ENCODE measurements at places on chromosomes 1 and 21.
A peak's percentile ranks its signal among the peaks of the same experiment; 100 is the strongest.

DNA sequence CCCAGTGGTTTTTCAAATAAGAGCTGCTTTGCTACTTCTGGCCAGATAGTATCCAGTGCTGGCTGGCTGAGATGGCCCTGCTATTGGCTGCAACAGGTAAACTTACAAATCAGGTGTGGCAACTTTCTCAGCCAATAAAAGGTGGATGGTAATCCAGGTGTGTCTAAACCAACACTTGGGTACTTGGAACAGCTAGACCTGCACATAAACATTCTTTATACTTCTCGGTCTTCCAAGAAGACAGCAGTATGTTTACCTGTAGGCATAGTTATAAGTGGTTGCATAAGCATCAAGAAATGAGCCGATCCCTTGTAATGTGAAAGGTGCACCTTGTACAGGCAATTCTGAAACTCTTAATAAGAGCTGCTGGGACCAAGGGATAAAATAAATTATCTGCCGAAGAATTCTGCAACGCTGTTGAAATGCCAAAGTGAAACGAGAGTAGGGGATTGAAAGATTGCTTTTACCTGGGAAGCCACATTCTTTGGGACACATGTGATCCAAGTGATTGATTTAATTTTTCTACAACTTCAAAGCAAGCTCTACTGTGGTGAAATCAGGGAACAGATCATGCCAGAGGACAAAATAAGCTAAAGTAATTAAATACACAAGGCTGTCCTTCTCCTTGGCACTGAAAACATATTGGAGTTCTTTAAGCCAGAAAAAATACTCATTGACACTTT lies at the start of gene CLDN8:
Gene CLDN8, minus strand, starts transcription at position 57 of the 683 bp plus-strand sequence. CDS start 172 bp downstream, outside the sequence.
- DNase-seq: no peak

GRCh38 chr1:246558041-246558440 lies 8.0 kb downstream of the TFB2M start:
- DNase-seq: no peak

GRCh38 chr21:32064281-32064910 lies 191.6 kb downstream of the HUNK start:
- DNase-seq: no peak

DNA sequence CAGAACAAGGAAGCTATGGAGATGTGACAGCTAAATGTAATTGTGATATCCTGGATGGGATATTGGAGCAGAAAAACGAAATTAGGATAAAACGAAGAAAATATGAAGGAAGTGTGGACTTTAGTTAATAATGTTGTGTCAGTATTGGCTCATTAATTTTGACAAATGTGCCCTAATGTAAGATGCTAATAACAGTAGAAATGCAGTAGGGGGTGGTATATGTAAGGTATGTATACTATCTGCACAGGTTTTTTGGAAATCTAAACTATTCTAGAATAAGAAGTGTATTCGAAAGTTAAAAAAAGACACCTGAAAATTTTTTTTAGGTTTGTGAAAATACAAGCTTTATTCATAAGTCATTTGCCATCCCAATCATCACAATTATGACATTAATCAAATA lies 421.4 kb upstream of the B3GALT2 start:
- no peak for DNase-seq

DNA sequence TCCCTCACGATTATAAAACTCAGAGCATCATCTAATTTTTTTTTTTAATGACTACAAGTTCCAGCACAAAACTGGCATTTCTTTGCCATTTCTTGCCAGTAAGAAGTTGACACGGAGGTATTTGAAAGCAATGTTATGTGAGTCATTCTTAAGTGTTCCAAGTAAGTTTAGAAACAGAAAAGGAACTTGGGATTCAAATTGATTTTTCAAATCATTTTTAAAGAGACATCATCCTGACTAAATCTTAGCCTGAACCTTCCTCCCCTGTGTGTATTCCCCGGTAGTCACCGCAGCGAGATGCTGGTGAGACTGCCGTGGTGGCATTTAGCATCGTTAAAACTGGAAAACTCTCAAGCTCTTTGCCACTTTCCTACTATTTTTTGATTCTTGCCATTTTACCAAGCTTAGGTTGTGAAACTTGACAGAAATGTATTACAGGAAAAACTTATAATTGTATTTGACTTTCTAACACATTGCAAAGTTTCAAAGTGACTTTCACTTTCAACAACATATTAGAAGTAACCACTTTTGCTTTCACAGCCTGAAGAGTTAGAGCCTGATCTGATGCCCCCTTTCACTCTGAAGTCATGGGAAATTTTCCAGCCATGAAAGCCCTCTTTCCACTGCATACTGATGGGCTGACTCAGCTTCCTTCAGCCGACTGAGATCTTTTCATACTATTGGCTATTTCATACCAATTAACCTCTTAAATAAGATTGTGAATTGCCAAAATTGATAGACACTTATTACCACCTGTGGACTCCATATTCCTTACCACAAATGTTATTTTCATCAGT lies 61.4 kb downstream of the OLFML2B start:
- no peak for DNase-seq

DNA sequence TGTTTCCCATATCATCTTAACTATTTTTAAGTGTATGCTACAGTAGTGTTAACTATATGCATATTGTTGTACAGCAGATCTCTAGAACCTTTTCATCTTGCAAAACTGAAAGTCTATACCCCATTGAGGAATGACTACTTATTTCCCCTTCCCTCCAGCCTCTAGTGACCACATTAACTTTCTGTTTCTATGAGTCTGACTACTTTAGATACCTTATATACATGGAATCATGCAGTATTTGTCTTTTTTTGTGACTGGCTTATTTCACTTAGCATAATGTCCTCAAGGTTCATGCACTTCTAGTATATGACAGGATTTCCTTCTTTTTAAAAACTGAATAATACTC lies 96.5 kb upstream of the BTG3 start:
- no peak for DNase-seq

DNA sequence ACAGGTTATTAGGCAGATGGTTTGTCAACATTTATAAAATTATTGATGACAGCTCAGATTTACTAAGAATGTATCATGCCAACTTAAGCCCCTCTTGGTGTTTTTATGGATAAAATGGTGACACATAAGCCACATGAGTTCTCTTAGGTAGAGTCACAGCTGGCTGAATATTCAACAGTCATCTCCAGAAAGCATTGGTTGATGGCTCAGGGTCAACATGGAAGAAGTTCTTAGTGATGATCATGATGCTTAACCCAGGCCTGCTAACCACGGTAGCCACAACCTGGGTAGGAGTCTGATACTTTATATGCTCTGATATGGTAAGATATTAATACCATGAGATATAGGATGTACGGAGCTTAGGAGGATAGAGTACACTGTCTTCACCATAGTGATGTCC lies 46.4 kb upstream of the SIPA1L2 start:
- DNase-seq: no peak

DNA sequence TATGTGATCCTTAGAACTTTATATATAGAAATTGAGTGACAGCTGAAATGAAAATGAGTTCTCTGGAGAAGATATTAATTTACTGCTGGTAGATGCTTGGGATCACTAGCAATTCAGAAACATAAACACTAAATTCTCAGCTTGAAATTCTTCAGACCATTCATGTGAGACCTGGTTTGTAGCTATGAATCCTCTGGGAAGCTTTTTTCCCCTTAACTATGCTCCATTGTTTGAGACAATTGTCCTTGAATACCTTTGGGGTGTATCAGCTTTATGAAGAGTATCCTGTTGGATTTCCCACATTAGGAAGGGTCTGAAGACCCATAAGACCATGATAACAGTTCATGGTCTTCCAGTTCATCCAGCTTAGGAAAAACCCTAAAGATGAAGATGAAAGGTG lies 4.6 kb upstream of the DENND1B start:
- DNase-seq: no peak

- DNase-seq: peak; percentile 95
Observed at GRCh38 chr1:53946252-53947171, at the start of gene LRRC42. Gene LRRC42 (plus strand): TSS chr1:53946350. CDS start chr1:53952000, 5,650 bp downstream.

GRCh38 chr1:208791456-208791855 lies 547.3 kb upstream of the PLXNA2 start:
- DNase-seq: no peak

- no peak for DNase-seq
Observed at GRCh38 chr21:29238053-29238966, 60.4 kb upstream of the BACH1 start.

- no peak for DNase-seq
Observed at GRCh38 chr21:32015461-32016139, 142.8 kb downstream of the HUNK start.

DNA sequence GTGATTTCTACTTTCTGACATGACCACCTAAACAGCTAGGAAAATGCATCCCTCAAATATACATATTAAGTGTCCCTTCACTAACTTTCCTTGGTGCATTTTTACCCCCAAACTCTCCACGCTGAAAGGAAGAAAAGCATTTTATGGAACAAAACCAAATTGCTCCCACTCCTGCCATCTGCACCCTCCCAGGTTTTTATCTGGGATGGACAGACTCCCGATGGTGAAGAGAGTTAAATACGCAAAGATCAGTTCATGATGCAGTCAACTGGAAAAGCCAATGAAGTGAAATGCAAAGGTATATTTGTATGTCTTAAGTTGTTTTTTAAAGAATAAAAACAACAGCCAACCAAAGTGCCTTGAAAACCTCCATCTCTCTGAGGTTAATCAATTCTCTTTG lies 2.7 kb downstream of the DSTYK start:
- DNase-seq: no peak

GRCh38 chr1:67339623-67340343 lies 32.1 kb downstream of the IL12RB2 start:
- DNase-seq: no peak

DNA sequence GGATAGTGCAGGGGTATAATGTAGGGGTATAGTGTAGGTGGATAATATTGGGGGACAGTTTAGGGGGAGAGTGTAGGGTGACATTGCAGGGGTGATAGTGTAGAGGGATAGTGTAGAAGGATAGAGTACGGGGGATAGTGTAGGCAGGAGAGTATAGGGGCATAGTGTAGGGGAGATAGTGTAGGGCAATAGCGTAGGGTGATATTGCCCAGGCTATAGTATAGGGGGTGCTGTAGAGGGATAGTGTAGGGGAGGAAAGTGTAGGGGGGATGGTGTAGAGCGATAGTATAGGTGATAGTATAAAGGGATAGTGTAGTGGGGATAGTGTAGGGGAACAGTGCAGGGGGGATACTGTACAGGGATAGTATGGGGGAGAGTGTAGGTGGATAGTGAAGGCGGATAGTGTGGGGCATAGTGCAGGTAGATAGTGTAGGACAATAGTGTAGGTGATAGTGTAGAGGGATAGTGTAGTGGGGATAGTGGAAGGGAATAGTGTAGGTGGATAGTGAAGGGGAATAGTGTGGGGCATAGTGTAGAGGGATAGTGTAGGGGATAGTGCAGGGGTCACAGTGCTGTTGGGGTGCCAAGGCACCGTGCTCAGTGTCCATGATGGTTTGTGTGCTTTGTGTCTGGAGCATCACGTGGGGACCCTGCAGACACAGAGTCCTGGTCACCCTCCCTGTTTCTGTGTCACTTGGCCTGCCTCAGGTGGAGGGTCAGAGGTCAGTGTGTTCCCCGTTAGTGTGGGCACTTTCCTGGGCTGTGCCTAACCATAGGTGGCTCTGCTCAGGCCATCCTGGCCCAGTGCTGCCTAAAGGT lies 10.5 kb upstream of the ARF1 start:
- no peak for DNase-seq

- DNase-seq: no peak
Observed at GRCh38 chr1:53737648-53738204, 1.2 kb downstream of the GLIS1 start.

GRCh38 chr1:26161415-26162219 lies 2.7 kb downstream of the FAM110D start:
- DNase-seq: no peak

DNA sequence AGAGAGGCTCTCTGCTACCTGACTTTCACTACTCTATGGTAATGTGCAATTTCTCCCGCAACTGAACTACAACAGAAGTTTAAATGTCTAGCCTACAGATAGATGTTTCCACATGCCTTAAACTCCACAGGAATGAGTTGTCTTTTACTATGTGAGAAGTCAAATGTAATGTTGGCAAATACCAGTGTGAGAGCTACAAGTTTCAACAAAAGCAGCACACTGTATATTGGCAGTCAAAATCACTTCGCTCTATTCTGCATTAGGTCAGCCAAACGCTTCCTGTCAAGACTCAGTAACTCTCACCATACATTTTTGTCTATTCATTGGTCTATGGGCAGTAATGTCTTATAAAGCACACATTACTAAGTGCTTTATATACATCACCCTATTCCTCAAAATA lies 41.9 kb downstream of the LUZP1 start:
- no peak for DNase-seq

DNA sequence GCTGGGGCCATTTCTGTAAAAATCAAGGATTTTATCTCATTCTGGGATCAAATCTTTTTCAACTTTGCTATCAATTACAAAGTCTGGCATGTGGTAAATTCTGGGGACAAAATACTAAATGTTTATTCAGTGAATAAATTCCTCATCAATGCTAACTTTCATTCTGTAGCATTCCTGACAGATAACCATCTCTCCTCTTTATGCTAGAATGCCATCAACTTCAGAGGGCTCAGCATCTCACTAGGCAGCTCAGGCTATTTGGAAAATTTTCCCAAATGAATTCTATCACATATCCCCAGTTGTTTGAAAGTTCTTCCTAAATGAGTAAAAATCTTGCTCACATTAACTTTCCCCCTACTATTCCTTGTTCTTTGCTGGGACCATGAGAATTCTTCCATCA lies 163.0 kb upstream of the DAB1 start:
- DNase-seq: no peak

DNA sequence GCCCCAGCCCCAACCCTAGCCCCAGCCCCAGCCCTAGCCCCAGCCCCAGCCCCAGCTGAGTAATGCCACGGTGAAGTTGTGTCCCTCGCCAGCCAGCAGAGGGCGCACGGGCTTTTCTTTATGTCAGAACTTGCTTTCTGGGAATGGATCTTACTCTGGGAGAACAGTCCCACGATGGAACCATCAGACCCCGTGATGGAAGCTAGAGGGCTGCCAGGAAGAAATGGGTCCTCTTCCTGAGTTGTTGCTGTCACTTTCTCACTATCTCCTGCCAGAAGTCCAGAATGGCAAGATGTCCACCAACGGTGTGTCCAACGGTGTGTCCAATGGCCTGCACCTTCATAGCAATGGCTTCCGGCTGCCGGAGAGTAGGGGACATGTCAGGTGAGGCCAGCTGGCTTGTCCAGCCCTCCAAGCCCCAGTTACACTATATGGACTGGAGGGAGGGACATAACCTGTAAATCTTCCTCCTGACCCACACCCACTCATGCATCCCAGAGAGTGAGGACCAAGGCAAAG lies 25.1 kb upstream of the TMEM222 start:
- DNase-seq: no peak

GRCh38 chr1:225746361-225747179 lies 31.1 kb upstream of the SRP9 start:
- peak; percentile 40 for DNase-seq

GRCh38 chr1:162612606-162613400 lies 19.5 kb upstream of the DDR2 start:
- no peak for DNase-seq
